NCI-H510A treated with DMSO at 0.1 percent for 48 hours (cell line): ENCODE measurements at places on chromosomes 4 and X.
A peak's percentile ranks its signal among the peaks of the same experiment; 100 is the strongest.

GRCh38 chr4:27288496-27288895 lies 427.9 kb downstream of the STIM2 start:
- DNase-seq = no peak

DNA sequence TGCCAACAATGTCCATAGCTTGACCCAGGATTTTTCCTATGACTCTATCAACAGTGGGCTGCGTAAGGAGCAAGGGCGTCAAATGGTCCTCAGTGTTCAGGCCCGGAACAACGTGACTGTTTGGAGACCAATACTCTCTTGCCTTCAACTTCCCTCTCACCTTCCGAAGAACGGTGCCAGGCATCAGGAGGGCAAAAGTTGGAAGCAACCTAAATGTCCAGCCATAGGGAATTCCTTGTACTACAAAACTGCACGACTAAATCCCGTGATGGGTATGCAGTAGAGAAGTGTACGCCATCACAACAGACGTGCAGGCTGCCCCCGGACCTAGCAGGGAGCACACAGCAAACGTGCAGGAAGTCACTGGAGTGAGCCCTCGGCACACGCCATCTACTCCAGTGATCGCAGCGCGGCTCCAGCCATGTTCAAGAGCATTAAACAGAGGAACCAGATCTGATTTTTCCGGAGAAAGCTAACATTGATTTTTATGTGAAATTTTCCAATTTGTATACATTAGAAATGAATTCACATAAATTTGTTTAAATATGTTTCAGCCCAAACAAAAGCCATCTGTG lies 79.0 kb downstream of the JAKMIP1 start:
- DNase-seq = no peak

DNA sequence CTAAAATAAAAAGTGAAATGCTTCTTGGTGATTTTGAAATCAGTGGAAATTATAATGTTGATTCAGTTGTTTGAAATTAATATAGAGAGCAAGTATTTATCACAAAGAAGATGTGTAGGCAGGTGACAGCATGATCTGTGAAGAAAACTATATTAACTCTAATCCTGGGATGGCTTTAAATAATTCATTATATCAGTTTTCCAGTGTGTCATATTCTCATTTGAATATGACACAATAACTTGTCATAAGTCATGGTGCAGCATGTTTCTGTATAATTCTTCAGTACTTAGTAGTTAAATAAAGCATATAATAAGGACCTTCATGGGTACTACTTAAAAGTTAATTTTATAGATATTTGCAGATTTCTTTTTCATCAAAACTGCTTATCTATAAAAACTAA lies 573.6 kb downstream of the INPP4B start:
- DNase-seq = no peak

GRCh38 chrX:107000013-107000515 lies at the start of gene MORC4:
Gene MORC4, minus strand, starts transcription at chrX:107000212. Its CDS starts 243 bp downstream, at chrX:106999969.
- peak; percentile 80 for DNase-seq

- no peak for DNase-seq
Observed at GRCh38 chr4:145498430-145498829, 16.8 kb downstream of the SMAD1 start.

- no peak for DNase-seq
Observed at GRCh38 chr4:121684016-121684415, 12.8 kb downstream of the ANXA5 start.
